Kidney epithelial cell (primary cell): ENCODE measurements at places on chromosomes 6 and 20. TPM values are rescaled to one million over a fixed set of nuclear protein-coding genes. Genes with fewer than 3 reads are reported as not detected.

DNA sequence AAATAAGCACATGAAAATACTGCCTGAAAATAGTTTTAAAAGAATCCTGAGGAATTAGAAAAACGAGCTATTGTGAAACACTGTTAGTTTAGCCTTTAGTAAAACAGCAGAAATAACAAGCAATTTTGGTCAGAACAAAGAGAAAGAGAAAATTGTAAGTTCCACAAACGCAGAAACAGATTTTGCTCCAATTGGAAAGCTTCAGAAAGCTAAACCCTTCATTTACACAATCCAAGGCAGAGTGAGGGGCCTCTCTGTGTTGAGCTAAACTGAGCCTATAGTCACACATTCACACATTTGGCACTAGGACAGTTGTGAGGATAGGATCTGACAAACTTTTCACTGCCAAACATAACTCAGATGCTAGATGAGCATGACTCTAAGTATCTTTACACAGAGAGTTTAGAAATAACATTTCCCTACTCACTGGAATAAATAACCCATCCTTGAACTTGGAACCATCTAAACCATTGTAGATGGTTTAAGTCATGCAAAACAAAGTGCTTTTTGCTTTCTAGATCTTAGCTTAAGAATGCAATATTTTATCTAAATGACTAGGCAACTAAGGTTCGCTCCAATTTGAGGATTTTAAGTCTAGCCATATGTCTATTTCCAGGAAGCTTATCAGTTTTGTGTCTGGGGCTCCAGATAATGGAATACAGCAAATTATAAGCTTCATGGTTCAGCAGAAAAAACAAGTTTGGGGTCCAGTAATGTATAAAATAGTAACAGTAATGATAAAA is 122.6 kb downstream of the SGK1 start:
- no peak for DNase-seq

GRCh38 chr6:140490081-140490480 is 1115.6 kb upstream of the CITED2 start:
- DNase-seq = no peak

- DNase-seq = no peak
These were observed 73.8 kb downstream of the TOX2 start for GRCh38 chr20:43988451-43988850.

GRCh38 chr6:33589731-33590530 is 9.9 kb upstream of the BAK1 start:
- DNase-seq = peak; percentile 95

- no peak for DNase-seq
These were observed 234.7 kb downstream of the TRDN start for GRCh38 chr6:123402052-123402451.

SLC35D3 gene
- not detected in 2 replicates for total RNA-seq

GRCh38 chr6:109454496-109455436 is 806 bp downstream of the MICAL1 start:
- no peak for DNase-seq
